ENCODE measurements at places on chromosomes 11 and 22.

DNA sequence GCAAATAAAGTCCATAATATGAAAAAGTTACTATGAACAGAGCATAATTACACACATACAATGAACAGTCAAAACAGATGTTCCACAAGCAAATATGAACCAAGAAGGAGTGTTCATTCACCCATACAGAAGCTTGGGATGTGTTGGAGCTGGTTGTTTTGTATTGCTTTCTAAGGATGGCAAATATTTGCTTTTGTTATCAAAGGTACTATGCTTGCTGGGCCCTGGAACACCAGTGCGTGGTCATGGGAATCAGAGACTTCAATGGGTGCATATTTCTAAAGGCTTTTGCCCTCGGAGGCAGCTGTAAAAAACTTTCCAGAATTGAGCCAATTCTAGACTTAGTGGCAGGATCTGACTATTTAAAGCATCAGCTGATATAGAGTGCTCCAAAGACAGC, 85.1 kb downstream of the BARX2 start:
- peak; percentile 95 for DNase-seq

- no peak for DNase-seq
Measured at GRCh38 chr22:40279017-40279416, 67.3 kb upstream of the ADSL start.

DNA sequence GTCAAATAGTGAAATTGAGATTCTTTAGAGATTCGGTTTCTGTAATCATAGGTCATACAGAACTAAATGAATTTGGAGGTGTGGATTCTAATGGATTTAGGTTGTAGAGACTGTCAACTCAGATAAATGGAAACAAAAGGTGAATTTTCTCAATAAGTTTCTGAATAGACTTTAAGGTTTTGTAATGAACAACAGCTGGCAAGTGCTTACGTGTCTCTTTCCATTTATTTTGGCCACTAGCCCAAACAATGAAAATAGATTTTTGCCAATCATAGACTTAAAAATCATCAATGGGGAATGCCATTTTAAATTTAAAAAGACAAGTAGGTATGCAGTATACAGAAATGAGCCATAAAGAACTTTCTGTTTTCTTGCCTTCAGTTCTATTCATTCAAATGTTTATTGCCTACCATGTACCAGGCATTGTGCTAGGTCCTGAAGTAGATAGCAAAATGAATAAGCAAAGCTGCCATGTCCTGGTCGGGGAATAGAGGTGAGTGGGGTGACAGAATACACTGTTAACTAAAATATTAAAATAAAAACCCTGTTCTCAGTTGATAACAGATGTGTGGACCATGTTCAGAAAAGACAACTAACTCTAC, 16.9 kb upstream of the TMEM135 start:
- DNase-seq: no peak

- no peak for DNase-seq
Measured at GRCh38 chr22:30979932-30980331, 10.9 kb downstream of the TUG1 start.

DNA sequence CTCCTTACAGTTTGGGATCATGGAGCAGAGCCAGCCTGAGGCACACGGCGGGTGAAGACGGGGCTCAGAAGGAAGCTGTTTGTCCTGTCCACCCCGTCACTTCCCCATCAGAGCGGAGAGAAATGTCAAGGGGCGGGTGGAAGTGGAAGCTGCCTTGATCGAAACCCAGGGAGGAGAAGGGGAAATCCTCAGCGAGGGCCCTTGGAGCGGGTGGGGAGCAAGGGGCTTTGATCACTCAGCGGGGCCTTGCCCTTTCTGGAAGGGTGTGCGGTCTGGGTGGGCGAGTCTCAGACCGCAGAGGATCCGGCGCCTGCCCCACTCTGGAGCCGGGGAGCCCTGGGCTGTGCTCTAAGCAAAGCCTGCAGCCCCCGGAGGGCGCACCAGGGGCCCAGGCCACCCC, 320.4 kb downstream of the NTM start:
- no peak for DNase-seq

DNA sequence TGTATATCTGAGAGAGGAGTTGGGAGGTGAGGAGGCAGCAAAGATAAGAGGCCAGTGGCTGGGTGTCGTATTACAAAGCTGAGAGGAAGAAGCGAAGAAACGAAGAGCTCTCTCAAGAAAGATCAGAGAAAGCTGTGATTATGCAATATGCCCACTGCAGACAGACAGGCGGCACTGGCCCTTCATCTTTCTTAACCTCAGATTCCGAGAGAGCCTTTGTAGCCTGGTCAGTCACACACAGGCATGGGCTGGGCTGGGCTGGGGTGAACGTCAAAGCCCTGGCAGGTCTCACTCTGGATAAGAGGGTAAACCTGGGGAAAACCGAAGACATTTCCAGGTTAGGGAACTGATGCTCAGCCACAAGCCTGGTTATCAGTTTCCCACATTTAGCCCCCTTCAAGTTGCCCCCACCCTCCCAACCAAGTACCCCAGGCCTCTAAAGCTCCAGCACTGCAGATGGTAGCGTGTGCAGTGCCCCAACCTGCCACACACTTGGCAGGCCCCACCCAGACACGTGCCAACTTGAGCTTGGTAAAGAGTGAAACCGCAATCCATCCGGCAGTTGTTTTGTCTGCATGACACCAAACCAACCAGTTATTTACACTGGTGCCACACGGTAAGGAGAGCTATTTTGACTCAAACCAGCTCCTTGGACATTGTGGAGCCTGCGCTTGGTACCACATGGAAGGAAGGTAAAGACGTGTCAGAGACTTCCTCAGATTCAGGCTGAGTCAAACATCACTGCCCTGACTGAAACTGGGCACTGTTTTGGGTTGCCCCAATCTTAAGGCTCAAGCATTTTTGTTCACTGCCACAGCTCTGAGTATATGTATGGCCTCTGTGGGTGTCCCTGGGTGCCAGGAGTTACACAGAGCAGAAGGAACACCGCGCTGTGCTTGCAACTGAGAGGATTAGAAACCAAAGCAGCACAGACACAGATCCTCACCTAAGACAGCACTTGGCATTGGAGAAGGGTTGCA, 135.9 kb downstream of the FDX1 start:
- DNase-seq: peak; percentile 29

GRCh38 chr22:31960767-31961166, 16.4 kb downstream of the YWHAH start:
- no peak for DNase-seq

DNA sequence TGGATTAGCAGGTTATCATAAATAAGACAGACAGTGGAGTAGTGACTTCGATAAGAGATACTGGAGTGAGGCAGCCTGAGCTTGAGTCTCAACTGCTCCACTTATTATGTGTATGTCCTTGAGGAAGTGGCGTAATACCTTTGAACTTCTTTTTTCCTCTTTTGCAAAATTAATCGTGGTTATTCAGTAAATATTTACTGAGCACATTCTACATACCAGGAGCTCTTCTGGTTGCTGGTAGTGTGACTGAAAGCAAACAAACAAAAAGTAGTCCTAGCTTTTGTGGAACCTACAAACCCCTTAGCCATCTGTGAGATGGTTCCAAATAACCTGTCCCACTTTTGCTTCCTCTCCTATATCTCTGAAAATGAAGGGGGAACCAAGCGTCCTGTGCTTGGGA, 125.6 kb upstream of the ASPHD2 start:
- no peak for DNase-seq

DNA sequence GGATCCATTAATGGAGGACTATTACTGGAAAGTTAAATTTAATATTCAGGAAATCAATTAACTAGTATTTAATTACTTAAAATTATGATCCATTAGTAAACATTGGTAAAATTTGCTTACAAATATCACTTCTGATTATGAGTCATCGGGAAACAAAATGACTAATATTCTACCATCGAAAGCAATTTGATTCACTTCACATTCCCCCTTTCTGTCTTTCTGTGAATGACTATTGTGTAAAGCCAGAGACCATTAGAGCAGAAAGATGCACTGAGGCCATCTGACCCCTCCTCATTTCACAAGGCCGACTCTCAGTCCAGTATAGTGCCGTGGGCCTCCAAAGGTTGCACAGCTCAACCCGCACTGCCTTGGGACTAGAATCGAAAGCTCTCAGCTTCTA, 619.0 kb downstream of the OPCML start:
- DNase-seq: no peak

DNA sequence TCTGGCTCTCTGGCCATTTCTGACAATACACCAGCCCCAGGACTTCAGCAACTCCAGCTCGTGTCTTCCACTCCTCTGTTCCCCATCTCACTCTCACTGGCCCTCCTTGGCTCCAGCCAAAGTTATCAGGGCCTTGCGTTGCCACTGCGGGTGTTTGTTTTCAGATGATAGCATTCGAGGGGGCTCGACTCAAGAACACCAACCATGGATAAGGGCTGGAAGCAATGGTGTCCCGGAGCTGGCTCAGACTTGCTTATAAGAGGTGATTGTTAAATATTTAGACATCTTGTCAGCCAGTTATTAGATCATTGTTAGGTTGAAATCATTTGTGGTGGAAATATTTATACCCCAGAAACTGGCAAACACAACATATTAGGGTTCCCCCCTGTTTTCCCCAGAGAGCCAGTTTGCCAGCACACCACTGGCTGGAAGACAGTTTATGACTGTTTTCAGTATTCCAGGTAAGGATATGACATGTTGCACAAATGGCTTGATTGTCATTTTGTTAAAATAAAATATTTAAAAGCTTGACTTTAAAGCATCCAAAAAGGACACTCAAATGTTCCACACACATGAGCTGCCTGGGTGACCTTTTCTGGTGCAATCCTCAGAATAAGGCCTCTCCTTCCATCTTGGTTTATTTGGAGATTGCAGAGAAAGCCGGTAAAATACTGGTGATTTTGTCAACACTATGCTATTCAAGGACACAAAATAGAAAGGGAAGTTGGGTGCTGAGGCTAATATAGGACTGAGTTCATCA, 98.3 kb downstream of the FBXO7 start:
- DNase-seq: no peak

- DNase-seq: no peak
Measured at GRCh38 chr22:50186181-50186714, 535 bp downstream of the TRABD start.

- peak; percentile 0 for DNase-seq
Measured at GRCh38 chr22:27317096-27317495, 484.5 kb downstream of the MN1 start.

DNA sequence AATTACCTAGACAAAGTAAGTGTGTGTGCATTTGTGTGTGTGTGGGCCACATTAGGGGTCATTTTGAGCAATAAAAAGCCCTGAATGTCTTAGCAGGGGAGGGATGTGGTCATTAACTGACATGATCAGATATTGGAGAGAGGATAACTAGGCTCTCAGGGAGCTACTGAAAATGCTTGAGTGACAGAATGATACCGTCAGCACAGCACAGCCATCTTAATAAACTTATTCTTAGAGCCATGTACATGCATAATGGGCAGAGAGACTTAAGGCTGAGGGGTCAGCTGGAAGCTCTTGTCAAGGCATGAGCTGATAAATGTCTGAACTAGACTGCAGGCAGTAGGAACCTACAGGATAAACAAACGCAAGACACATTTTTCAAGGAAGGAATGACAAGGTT, 239.1 kb upstream of the NCAM1 start:
- no peak for DNase-seq

GRCh38 chr11:9003573-9004182, at the start of gene NRIP3:
TSS of gene NRIP3 (minus strand) at chr11:9004001. CDS start at chr11:9003935, 66 bp downstream.
- peak; percentile 94 for DNase-seq

DNA sequence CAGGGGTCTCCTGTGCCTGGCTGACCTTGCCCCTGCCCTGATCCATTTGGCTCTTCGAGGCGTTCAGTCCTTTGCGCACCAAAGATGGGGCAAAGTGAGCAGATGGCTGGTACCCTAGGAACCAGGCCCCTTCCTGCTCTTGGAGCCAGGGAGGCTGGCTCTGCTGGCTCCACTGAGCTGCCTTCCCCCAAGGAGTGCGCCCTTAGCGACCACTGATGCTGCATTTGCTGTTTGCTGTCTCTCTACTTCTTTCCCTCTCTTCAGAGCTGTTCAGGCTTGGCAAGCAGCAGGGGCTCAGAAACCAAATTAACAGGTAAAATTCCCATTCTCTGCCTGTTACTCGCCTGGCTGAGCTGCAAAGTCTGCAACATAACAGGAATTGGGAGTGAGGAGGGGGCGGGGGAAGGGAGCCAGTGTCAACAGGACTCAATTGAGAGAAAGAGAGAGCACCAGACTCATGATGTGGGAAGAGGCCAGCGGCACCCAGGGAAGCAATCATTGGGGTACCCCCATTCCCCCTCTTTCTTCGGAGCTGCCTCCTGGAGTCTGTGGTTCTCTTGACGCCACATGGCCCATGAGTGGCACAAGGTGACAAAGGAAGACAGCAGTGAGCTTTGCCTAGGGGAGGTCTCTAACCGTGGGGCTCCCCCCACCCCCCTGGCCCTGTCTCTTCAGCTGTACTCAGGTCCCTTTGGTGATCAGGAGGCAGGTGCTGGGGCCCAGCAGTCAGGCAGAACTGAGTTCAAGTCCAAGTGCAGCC, 102.3 kb downstream of the TP53I11 start:
- DNase-seq: peak; percentile 5

DNA sequence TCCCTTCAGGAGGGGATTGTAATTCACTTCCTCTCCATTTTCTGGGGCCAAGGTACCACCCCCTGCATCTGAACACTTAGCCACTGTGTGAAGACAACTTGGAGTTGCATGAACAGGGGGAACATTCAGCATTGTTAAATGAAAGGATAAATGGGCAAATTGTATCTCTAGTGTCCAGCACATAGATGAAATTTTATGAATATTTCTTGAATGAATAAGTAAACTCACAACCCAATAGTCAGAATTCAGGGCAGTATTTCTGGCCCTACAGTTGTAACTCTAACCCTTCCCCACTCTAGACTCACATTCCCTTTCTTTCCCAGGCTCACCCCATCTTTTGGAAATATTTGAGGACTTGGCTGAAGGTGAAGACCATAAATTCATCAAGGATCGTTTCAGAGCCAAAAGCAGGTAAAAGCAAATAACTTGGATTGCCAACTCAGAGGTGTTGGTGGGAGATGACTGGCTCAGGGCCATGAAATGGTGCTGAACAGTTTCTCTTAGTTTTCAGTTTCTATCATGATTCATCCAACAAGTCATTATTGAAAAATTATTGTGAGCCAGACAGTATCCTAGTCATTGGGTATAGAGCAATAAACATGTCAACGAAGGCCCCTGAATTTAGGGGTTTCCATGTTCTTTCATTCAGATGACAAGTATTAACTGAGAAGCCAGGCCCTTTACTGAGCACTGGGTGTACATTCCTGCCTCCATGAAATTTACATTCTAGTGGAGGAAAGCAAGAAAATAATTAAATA, 33.3 kb upstream of the ZC3H12C start:
- no peak for DNase-seq

GRCh38 chr11:101401245-101401644, 182.6 kb downstream of the TRPC6 start:
- no peak for DNase-seq

GRCh38 chr11:63879598-63880402, 37.2 kb downstream of the RCOR2 start:
- DNase-seq: no peak
